SW480 (cell line): ENCODE measurements at places on chromosomes 2 and 18.

DNA sequence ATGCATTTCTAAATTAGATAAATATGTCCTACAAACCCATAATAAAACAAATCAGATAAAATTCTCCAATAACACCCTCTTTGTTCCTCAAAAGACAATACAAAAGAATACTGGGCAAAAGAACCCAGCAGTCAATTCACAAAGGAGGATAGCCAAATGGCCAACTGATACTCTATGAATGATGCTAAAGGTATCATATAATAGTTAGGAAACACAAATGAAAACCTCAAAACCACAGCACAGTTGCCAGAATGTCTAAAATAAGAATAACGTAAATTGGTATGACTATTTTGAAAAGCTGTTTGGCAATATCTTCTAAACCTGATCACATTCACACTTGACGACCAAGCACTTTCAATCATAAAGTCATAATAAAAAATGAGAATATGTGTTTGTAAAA, 315.4 kb downstream of the CDH7 start:
- DNase-seq, result no peak

DNA sequence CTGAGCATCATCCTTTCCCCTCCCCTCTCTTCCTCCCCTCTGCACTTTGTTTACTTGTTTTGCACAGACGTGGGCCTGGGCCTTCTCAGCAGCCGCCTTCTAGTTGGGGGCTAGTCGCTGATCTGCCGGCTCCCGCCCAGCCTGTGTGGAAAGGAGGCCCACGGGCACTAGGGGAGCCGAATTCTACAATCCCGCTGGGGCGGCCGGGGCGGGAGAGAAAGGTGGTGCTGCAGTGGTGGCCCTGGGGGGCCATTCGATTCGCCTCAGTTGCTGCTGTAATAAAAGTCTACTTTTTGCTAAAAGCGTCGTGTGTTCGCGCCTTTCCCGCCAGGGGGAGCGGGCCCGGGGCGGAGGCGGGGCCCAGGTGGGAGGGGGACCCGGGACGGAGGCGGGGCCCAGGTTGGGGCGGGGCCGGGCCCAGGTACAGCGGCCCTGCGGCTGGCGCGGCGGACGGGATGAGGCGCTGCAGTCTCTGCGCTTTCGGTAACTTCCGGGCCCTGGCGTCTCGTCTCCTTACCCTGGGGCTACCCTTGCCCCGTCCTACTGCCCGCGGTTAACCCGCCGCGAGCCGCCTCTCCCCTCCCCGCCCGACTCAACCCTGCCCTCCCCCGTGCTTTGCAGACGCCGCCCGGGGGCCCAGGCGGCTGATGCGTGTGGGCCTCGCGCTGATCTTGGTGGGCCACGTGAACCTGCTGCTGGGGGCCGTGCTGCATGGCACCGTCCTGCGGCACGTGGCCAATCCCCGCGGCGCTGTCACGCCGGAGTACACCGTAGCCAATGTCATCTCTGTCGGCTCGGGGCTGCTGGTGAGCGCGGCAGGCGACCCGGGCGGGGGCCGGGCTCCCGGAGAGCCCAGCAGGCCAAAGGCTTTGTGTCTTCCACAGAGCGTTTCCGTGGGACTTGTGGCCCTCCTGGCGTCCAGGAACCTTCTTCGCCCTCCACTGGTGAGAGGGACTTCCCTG, at the start of gene KRTCAP3:
KRTCAP3 (plus strand) TSS at position 424 of the 962 bp plus-strand sequence; CDS start at position 456, 32 bp downstream.
- no peak for DNase-seq

- DNase-seq, result no peak
Observed at GRCh38 chr18:77248873-77249568, 627 bp upstream of the GALR1 start.

- peak; percentile 77 for DNase-seq
Observed at GRCh38 chr2:59936048-59936447, 617.4 kb downstream of the BCL11A start.

DNA sequence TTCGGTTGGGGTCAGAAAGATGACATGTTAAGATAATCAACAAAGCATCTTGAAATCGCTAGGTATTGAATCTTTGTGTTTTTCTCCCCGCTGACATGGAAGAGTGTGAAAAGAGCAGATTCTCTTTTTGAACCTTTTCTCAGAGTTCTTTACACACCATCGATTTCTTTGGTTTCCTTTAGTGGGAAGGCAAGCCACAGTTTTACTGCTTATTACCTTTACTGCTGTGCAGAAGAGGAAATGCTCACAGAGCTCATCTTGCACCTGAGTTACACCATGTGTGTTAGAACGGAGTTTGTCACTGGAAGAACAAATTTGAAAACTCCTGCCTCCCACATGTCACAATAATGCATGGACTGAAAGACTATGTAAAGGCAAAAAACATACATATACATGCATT, 45.3 kb upstream of the PDK1 start:
- DNase-seq, result no peak

- DNase-seq, result no peak
Observed at GRCh38 chr2:9831670-9832069, 11.6 kb upstream of the TAF1B start.

DNA sequence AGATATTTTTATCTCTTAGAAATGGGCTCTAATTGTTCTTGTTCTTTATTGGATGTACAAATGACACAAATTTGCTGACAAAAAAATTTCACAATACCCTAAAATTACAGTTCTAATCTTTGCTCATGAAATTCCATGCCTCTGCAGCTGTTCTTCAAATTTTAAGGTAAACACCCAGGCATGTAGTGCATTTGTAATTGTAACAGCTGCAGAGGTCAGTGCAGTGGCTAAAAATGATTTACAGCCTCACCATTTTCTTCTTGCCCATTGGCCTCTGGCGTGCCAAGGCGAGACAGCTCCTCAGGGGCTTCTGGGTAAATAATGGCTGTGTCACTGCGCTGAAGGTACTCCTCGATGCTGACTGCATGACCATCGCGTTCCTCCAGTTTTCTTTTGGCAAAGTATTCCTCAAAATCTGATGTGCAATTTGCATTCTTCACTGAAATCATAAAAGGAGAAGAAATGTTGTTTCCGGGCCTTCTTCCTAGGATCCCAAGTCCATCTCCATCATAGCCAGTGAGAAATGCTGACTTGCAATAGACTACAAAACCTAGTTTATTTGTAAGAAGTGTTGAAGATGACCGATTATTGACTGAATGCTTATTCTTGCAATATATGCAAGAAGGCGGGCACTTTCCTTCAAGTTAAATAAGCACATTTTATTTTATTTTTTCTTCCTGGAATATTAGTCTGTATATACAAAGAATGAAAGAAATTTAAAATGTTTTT, 115.2 kb downstream of the ZEB2 start:
- DNase-seq, result no peak

DNA sequence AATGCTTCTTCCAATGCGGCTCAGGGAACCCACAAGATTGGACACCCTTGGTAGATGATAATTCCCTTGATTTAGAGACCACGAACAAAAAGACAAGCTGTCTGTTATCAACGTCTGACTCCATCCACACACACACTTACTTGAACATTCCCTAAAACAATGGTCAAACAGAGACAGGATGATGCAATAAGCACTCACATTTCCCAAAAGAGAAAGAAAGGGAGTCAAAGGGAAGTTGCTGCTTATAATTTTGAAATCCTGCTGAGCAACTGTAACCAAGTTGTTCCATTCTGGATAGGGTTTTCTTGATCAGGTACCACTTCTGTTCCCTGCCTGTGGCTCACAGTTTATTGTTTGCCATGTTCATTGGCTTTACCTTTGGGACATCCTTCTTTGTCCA, 571.3 kb upstream of the CNTNAP5 start:
- DNase-seq, result no peak

DNA sequence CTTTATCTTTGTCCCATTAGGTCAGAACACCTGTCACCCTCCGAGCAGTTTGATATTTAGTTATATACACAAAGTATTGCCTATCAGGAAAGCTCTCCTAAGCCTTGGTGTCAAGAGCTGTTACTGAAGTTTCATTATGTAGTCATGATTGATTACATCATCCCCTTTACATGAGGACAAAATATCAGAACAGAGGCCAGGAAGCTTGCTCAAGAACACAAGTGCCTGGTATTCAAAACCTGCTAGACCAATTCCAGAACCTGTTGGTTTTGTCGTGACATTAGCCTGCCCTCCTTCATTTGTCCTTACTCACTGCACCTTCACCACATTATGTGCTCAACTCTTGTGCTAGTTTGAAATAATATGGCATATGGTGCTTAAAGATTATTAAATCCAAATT, 377.1 kb downstream of the CDH19 start:
- no peak for DNase-seq

- DNase-seq, result peak; percentile 60
Observed at GRCh38 chr2:135875491-135876065, 665 bp downstream of the MCM6 start.

- DNase-seq, result no peak
Observed at GRCh38 chr2:201938156-201938775, 95.4 kb upstream of the FZD7 start.

- DNase-seq, result no peak
Observed at GRCh38 chr2:9815076-9815475, 28.2 kb upstream of the TAF1B start.

DNA sequence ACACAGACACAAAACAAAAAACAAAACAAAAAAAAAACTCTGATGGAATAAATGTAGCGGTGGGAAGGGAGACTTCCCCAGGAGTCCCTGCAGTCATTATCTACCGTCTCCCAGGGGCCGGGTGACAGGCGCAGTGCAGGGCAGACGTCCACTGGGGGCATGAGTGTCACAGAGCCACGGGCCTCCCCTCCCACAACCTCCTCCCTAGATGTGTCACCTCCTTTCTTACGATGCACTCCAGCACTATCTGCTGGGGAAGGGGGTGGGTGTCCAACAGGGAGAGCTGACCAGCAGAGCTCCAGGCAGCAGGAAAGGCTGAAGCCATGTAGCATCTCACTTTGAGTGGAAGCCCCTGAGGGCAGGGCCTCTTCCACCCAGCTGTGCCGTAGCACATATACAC, 84.5 kb downstream of the LONRF2 start:
- DNase-seq, result no peak

- no peak for DNase-seq
Observed at GRCh38 chr2:240955306-240956170, 42.9 kb upstream of the SNED1 start.

- DNase-seq, result no peak
Observed at GRCh38 chr2:96154506-96155380, 9.5 kb upstream of the DUSP2 start.

GRCh38 chr18:13480571-13481255, 245.6 kb downstream of the FAM210A start:
- DNase-seq, result no peak

- DNase-seq, result no peak
Observed at GRCh38 chr18:61727241-61728193, 165.3 kb downstream of the RNF152 start.

- no peak for DNase-seq
Observed at GRCh38 chr2:236728916-236729670, 159.5 kb downstream of the ACKR3 start.

GRCh38 chr2:199903111-199903510, 8.0 kb upstream of the C2orf69 start:
- DNase-seq, result no peak

DNA sequence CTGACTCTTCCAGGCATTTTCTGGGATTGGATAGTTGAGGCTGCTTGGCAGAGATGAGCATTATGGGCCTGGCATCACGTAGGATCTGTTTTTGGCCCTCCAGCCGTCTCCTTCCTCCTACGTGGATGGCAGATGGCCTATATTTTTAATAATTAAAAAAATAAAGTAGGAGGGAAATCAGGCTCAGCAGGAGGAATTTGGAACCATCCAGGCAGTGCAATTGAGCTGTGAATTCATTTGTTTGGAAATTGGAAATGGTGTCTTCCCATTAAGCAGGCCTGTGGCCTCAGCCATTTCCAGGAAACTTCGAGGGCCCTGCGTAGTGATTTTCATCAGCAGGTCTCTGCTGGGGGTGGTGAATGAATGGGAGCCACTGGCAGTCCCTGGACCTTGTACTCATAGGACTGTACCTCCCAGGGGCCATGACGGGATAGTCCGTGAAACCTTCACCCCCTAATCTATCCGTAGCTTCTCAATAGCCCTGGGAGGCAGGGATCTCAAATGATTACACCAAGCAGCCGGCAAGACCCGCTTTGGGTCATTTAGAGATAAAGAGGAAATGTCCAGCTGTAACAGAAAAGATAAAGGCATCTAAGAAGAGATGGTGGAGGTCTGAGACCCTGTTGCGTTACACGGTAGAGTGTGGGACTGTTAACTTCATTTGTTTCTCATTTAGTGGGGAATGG, 73.1 kb upstream of the TNP1 start:
- DNase-seq, result no peak

DNA sequence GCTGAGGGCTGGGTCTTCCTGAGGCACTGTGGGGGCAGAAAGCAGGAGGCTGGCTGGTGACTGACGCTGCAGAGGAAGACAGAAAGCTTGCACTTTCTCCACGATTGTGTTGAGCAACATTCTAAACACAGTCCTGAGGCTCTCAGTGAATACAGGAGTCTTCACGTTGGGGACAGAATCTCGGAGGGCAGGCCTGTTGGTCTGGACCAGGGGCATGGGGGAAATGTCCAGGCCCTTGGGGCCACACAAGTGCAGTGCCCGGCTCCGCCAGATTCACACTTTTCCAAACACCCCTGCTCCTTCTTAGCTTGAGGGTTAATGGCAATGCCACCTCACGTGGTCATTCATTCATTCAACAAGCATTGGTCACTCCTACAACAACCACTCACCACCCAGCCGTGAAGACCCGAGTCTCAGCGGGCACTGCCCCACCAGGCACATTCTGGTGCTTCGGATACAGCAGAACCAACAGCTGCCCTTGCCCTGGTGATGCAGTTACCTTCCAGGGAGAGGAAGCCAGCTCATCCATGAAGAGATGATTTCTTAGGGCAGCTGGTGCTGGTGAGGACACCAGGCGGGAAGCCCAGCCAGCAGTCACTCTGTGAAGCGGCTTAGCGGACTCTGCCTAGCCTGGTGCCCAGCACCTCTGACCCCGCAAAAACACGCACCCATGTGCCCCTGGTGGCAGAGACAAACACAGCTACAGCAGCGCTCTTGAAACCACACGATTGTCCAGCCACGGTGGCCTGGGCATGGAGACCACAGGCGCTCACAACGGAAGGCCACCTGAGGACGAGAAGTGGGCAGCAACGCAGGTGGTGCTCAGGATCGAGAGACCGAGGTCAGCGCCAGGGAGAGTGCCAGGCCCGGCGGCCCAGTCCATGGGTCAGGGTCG, 10.9 kb upstream of the GPC1 start:
- DNase-seq, result no peak

- DNase-seq, result no peak
Observed at GRCh38 chr2:26864646-26865045, 16.7 kb downstream of the DPYSL5 start.

DNA sequence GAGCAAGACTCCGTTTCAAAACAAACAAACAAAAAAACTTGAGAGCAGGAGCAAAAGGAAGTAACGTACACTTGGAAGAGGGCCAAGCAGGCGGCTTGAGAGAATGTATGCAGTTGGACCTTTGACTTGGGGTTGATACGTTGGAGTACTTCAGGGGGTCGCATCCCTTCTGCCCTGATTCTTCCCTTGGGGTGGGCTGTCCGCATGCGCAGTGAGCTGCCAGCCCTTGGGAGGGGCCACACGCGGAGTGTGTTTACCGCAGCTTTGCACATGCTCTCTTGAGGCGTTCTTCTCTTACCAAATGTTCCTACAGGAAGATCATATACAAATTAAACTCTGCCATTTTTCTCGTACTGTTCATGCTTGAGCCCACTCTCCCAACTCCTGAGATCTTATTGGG, 38.1 kb upstream of the SOCS6 start:
- DNase-seq, result no peak

GRCh38 chr2:105864262-105864661, 119.5 kb downstream of the NCK2 start:
- DNase-seq, result no peak

- DNase-seq, result no peak
Observed at GRCh38 chr2:12376025-12376424, 340.7 kb upstream of the TRIB2 start.

- no peak for DNase-seq
Observed at GRCh38 chr2:233349005-233349998, 5.0 kb upstream of the DGKD start.

- no peak for DNase-seq
Observed at GRCh38 chr18:45660746-45661145, 45.5 kb downstream of the SLC14A2 start.
